Type B pancreatic cell (in vitro differentiated cells): ENCODE measurements at places on chromosomes 4 and X. TPM values are rescaled to one million over a fixed set of nuclear protein-coding genes. Genes with fewer than 3 reads are reported as not detected.

DNA sequence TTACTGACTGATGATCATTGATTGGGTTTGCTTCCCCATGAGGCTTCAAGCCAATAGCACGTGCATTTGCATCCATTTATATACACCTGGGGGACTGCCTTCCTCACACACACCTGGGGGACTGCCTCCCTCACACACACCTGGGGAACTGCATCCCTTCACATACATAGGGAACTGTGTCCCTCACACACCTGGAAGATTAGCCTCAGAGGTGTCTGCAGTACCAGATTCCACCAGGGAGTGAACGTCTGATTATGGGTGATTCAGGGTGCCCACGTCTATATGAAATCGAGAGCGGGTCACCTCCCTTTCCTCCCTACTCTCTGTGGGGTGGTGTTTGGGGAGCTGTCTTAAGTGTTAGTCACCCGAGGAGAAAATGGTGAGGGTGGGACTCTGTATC, 16.9 kb downstream of the CD99 start:
- no peaks in the 10 kb centered on the region for H3K27me3 ChIP-seq
- peak overlapping the region; percentile 78 for H3K4me3 ChIP-seq
- H3K4me1 ChIP-seq = peaks cover 58% of the 10 kb centered on the region
- peak overlapping the region; percentile 97 for H3K27ac ChIP-seq
- no peak for DNase-seq
- peaks cover 13% of the 10 kb centered on the region for H3K36me3 ChIP-seq

- peak within 1 kb of the TSS; percentile 86 for H3K4me3 ChIP-seq
- H3K36me3 ChIP-seq = no peaks in the 10 kb centered on the region
- peak within 1 kb of the TSS; percentile 82 for H3K27ac ChIP-seq
- H3K4me1 ChIP-seq = peaks cover 24% of the 10 kb centered on the region
- peaks cover 44% of the 10 kb centered on the region for H3K27me3 ChIP-seq
- peak; percentile 88 for DNase-seq
These were observed at the start of gene PRSS12 for GRCh38 chr4:118352843-118353533. Gene PRSS12 (minus strand): TSS chr4:118353003. CDS start chr4:118352720, 283 bp downstream.

The PCDH10 gene
- 10.4 and 61.9 TPM in 2 replicates for total RNA-seq

DNA sequence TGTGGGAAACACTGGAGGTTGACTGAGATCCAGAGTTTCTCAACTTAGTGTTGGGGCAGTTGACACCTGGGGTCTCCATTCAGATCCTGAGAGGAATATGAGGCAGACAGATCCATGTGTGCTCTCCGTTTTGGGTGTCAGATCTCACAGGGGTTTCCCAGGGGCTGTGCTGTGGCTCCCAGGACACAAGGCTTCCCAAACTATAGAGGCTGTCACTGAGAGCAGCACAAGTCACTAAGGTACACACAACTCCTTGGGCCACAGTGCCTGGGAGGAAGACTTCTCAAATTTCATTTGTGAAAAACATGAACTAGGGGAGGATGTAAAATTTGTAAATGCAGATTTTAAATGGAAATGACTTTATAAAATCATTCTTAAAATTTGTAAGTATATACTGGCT, 363.6 kb downstream of the FBXO8 start:
- DNase-seq = no peak
- no peak overlapping the region for H3K4me3 ChIP-seq
- peaks cover 18% of the 10 kb centered on the region for H3K4me1 ChIP-seq
- no peak overlapping the region for H3K27ac ChIP-seq
- no peaks in the 10 kb centered on the region for H3K27me3 ChIP-seq

- H3K27ac ChIP-seq = peak overlapping the region; percentile 61
- H3K4me3 ChIP-seq = peak overlapping the region; percentile 66
- no peaks in the 10 kb centered on the region for H3K36me3 ChIP-seq
- H3K4me1 ChIP-seq = peaks cover 22% of the 10 kb centered on the region
These were observed 41.1 kb downstream of the LUZP4 start for GRCh38 chrX:115330498-115331168.

DNA sequence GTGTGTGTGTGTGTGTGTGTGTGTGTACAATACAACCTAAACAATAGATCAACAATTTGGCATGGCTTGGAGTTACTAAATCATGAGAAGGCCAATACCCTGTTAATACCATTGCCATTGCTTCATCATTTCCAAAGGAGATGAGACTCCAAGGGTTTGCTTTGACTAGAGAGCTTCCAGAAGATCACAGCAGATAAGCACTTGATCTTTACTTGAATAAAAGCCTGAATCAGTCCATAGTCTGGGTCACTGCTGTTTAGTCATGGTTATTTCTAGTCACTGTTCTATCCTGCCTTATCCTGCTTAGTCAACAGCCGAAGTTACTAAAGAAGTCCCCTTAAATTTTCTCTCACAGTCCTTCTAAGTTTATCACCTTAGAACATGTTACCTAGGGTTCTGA, 58.2 kb downstream of the RAB40AL start:
- H3K4me1 ChIP-seq = no peaks in the 10 kb centered on the region
- no peaks in the 10 kb centered on the region for H3K36me3 ChIP-seq

The NIPAL1 gene
- total RNA-seq = 13.9 and 44.6 TPM in 2 replicates

- H3K36me3 ChIP-seq = no peaks in the 10 kb centered on the region
- H3K27ac ChIP-seq = no peak overlapping the region
- H3K4me1 ChIP-seq = no peaks in the 10 kb centered on the region
- no peak for DNase-seq
- no peaks in the 10 kb centered on the region for H3K27me3 ChIP-seq
These were observed 3.7 kb downstream of the STATH start for GRCh38 chr4:69999420-69999819.

The BST1 gene
- total RNA-seq = 0.89 and 3.4 TPM in 2 replicates

- H3K4me3 ChIP-seq = no peak overlapping the region
- H3K27me3 ChIP-seq = no peaks in the 10 kb centered on the region
- H3K4me1 ChIP-seq = no peaks in the 10 kb centered on the region
- H3K27ac ChIP-seq = no peak overlapping the region
- no peak for DNase-seq
- H3K36me3 ChIP-seq = no peaks in the 10 kb centered on the region
These were observed 49.4 kb upstream of the CAMK2D start for GRCh38 chr4:113810906-113811305.

DNA sequence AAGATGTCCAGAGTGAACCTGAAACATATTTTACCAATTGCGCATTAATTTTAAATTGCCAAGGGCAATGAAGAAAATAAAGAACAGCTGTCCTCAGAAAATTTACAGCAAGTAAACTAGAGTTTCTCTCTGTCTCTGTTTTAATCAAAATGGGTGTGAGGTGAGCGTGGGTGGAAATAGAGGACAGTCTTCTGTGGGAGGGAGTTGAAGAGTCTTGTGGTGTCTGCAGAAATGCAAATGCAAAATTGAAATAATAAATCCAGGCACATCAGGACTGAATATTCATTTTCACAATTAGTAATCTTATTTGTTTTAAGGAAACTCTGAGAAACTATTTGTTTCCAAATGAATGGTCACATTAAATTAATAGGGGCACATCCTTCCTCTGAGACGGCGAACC, 192.0 kb downstream of the ARHGAP10 start:
- no peaks in the 10 kb centered on the region for H3K27me3 ChIP-seq
- H3K27ac ChIP-seq = no peak overlapping the region
- peaks cover 20% of the 10 kb centered on the region for H3K36me3 ChIP-seq
- no peak overlapping the region for H3K4me3 ChIP-seq
- peaks cover 6% of the 10 kb centered on the region for H3K4me1 ChIP-seq

The CAMK2D gene
- 57.6 and 62.0 TPM in 2 replicates for total RNA-seq

The SASH3 gene
- not detected in 2 replicates for total RNA-seq

GRCh38 chr4:48756689-48757220, 23.3 kb downstream of the FRYL start:
- no peaks in the 10 kb centered on the region for H3K27me3 ChIP-seq
- no peak overlapping the region for H3K4me3 ChIP-seq
- H3K27ac ChIP-seq = no peak overlapping the region
- no peak for DNase-seq

The JAKMIP1 gene
- total RNA-seq = 0.89 and 2.0 TPM in 2 replicates

DNA sequence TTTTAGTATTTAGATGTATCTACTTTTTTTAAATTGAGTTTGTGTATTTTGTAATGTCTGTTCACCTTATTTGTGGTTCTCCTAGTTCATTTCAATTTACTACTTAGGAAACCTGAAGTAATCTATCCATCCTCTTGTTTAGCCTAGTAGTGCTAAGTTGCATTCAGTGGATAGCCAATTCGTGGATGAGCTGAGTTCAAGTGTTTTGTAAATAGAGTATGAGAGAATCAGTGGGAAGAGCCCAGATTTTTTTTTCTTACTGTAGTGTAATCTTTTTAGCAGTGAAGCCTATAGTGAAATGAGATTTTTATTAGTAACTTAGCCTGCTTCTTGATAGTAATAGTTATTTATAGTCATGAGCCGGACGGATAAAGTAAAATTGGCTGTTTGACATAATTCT, 21.7 kb downstream of the STAG2 start:
- H3K4me3 ChIP-seq = no peak overlapping the region
- H3K27ac ChIP-seq = no peak overlapping the region
- H3K4me1 ChIP-seq = peaks cover 9% of the 10 kb centered on the region
- no peaks in the 10 kb centered on the region for H3K36me3 ChIP-seq
- H3K27me3 ChIP-seq = no peaks in the 10 kb centered on the region

DNA sequence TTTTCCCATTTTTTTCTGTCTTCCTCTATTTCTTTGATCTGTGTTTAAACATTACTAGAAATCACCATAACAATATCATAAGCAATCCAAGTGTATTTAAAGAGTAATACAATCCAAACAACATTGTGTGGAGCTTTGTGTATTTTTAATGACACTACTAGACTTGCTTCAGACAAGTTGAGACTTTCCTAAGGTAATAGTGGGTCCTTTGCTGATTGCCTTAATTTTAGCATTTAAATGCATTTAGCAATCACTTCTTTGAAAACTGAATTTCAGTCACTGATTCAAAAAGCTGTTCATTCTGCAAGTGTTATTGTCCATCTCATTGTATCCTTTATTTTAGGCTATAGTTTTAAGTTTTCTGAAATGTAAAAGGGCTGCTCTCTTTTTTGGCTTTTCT, 804.8 kb downstream of the ADGRL3 start:
- H3K4me1 ChIP-seq = peaks cover 13% of the 10 kb centered on the region
- peaks cover 16% of the 10 kb centered on the region for H3K27me3 ChIP-seq
- no peak for DNase-seq
- H3K36me3 ChIP-seq = peaks cover 7% of the 10 kb centered on the region
- H3K27ac ChIP-seq = no peak overlapping the region

GRCh38 chr4:185358959-185359358, 36.8 kb downstream of the LRP2BP start:
- H3K36me3 ChIP-seq = no peaks in the 10 kb centered on the region
- H3K27ac ChIP-seq = no peak overlapping the region
- no peaks in the 10 kb centered on the region for H3K4me1 ChIP-seq
- DNase-seq = no peak
- no peaks in the 10 kb centered on the region for H3K27me3 ChIP-seq

- DNase-seq = peak; percentile 68
- no peaks in the 10 kb centered on the region for H3K4me1 ChIP-seq
- H3K27me3 ChIP-seq = peaks cover 13% of the 10 kb centered on the region
- H3K4me3 ChIP-seq = no peak overlapping the region
- H3K27ac ChIP-seq = no peak overlapping the region
These were observed 12.0 kb upstream of the NAT8L start for GRCh38 chr4:2047031-2047660.

The P2RY4 gene
- total RNA-seq = not detected in 2 replicates
